ENCODE measurements at places on chromosomes 7 and 10. TPM values are rescaled to one million over a fixed set of nuclear protein-coding genes. Genes with fewer than 3 reads are reported as not detected.

EPHB6 gene
- 10.9 TPM for total RNA-seq

SP8 gene
- not detected for total RNA-seq

- DNase-seq, result no peak
These were observed 51.9 kb downstream of the MTPN start for GRCh38 chr7:135925210-135925609.

GRCh38 chr7:28953633-28954032, 4.5 kb downstream of the TRIL start:
- DNase-seq, result no peak

- DNase-seq, result no peak
These were observed 172.3 kb upstream of the PPP2R2D start for GRCh38 chr10:131728286-131729228.
